ENCODE measurements at places on chromosomes 12 and 14. TPM values are rescaled to one million over a fixed set of nuclear protein-coding genes. Genes with fewer than 3 reads are reported as not detected.

DNA sequence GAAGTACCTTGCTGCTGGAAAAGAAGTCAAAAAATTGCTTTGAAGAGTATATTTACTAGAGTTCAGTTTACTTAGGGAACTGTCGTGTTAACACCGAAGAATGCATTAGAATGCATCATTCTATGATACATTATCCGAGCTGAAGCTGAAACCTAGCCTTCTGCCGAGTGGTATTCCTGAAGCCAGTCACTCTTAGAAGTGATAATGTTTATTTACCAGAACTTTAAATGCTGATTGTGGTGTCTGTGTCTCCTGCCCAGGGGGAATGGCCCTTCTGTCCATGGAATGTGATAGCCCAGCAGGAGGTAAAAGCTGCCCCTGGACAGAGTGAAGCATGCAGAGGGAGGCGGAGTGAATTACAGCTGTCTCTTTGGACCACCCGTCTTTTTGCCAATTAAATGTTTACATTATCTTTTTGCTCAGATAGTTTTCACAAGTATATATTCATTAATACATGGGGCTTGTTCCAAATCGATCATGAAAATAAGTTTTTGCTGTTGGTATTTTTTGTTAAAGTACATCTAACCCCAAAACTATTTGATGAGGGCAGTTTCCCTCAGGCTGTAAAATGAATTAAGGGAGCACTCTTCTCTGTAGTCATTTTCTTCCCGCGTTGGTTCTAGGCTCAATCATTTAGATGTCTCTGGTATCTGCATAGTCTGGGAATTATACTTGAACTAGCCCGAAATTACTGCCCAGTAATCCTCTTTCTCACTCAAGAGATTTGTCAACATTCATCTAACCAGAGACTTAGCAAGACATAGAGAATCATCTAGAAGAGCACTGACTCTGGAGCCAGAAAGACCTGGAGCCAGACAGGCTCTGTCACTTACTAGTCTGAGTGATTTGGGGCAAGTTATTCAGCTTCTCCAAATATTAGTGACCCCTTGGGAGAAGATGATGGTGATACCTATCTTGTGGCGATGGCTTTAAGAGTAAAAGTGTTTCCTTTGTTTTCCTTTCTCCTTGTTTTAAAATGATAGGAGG lies 147.6 kb downstream of the CRADD start:
- DNase-seq = no peak
- H3K4me3 ChIP-seq = no peak overlapping the region
- peaks cover 64% of the 10 kb centered on the region for H3K4me1 ChIP-seq
- H3K36me3 ChIP-seq = no peaks in the 10 kb centered on the region
- no peaks in the 10 kb centered on the region for H3K27me3 ChIP-seq
- peak overlapping the region; percentile 73 for H3K27ac ChIP-seq

GRCh38 chr12:132029503-132030300 lies 80.0 kb downstream of the EP400 start:
- H3K4me1 ChIP-seq = peaks cover 6% of the 10 kb centered on the region
- no peaks in the 10 kb centered on the region for H3K27me3 ChIP-seq
- H3K4me3 ChIP-seq = no peak overlapping the region
- H3K27ac ChIP-seq = no peak overlapping the region

CAPZA3 gene
- polyA plus RNA-seq = not detected

CD163 gene
- polyA plus RNA-seq = 17.3 TPM

- H3K4me3 ChIP-seq = no peak overlapping the region
- no peak for DNase-seq
- peaks cover 3% of the 10 kb centered on the region for H3K4me1 ChIP-seq
- no peaks in the 10 kb centered on the region for H3K27me3 ChIP-seq
These were observed 167.8 kb downstream of the ALG10 start for GRCh38 chr12:34190054-34190453.

GRCh38 chr14:24038686-24039085 lies 13.1 kb upstream of the CARMIL3 start:
- H3K36me3 ChIP-seq = no peaks in the 10 kb centered on the region
- H3K27me3 ChIP-seq = no peaks in the 10 kb centered on the region
- no peak overlapping the region for H3K27ac ChIP-seq
- no peak overlapping the region for H3K4me3 ChIP-seq

ACTR6 gene
- 9.3 TPM for polyA plus RNA-seq

GRCh38 chr12:3427956-3428355 lies 63.0 kb upstream of the PRMT8 start:
- no peaks in the 10 kb centered on the region for H3K4me1 ChIP-seq
- no peak overlapping the region for H3K27ac ChIP-seq
- H3K4me3 ChIP-seq = no peak overlapping the region
- peaks cover 6% of the 10 kb centered on the region for H3K27me3 ChIP-seq
- no peaks in the 10 kb centered on the region for H3K36me3 ChIP-seq

DNA sequence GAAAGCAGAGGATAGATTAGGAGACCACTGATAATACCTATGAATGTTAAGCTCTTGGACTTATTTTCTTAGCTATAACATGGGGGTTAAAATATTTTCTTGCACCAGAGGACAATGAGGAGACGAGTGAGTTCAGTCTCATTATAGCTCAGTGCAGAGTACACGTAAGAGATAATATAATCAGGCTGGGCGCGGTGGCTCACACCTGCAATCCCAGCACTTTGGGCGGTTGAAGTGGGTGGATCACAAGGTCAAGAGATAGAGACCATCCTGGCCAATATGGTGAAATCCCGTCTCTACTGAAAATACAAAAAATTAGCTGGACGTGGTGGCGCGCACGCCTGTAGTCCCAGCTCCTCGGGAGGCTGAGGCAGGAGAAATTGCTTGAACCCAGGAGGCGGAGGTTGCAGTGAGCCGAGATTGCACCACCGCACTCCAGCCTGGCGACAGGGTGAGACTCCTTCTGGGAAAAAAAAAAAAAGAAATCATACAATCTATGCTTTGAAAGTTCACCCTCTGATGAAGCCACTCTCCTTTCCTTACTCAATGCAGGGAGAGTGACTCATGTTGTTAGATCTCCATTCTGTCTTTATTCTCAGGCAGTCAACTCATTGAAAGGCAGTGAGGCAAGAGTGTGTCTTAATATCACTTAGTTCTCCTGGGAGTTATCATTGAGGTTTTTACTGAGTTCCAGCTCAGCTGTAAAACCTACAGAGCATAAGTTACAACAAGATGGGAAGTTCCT lies 134.2 kb downstream of the SYNE2 start:
- H3K4me1 ChIP-seq = no peaks in the 10 kb centered on the region
- no peak overlapping the region for H3K4me3 ChIP-seq
- no peak for DNase-seq
- H3K27ac ChIP-seq = no peak overlapping the region
- no peaks in the 10 kb centered on the region for H3K27me3 ChIP-seq
- peaks cover 60% of the 10 kb centered on the region for H3K36me3 ChIP-seq

JPH4 gene
- 0.23 TPM for polyA plus RNA-seq

TMEM263 gene
- polyA plus RNA-seq = 11.6 TPM

LTB4R2 gene
- polyA plus RNA-seq = 0.53 TPM

NXPH4 gene
- 1.3 TPM for polyA plus RNA-seq

RAD9B gene
- polyA plus RNA-seq = 12.0 TPM

DNA sequence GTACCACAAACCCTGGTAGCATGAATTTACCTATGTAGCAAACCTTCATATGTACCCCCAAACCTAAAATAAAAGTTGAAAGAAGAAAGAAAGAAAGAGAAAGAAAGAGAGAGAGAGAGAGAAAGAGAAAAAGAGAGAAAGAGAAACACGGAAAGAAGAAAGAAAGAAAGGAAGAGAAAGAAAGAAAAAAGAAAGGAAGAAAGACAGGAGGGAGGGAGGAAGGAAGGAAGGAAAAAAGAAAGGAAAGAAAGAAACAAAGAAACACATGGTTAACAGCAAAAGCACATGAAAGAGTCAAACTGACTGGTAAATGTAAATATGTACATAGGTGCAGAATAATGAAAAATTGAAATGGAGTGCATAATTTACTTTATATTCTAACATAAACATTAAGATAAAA lies 903.4 kb downstream of the LRFN5 start:
- no peaks in the 10 kb centered on the region for H3K36me3 ChIP-seq
- no peaks in the 10 kb centered on the region for H3K27me3 ChIP-seq
- no peaks in the 10 kb centered on the region for H3K4me1 ChIP-seq
- no peak overlapping the region for H3K4me3 ChIP-seq

RIMBP2 gene
- not detected for polyA plus RNA-seq

DNA sequence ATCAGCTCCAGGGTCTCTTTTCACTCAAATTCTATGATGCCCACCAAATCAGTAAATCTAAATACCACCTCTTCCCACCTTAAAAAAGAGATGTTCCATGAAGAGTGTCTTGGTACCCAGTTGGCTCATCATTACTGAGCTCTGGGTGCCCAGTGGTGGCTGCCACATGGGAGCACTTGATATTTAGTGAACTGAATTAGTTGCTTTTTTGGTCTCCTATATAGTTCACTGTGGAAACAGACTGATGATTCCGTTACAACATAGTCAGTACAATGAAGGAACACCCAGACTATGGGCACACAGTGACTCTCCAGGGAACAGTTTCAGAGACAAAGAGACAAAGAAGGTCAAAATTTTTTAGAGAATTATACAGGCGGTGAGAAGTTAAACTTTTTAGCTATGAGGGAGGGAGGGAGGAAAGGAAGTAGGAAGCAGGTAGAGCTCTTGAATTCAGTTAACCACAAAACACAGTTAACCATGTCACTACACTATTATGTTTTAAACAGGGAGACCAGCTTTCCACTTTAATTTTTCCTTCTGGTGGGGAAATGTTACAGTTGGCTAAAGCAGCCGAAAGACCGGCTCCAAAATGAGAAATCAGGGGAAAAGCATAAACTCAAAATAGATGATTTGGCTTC lies 14.6 kb upstream of the YY1 start:
- H3K27me3 ChIP-seq = no peaks in the 10 kb centered on the region
- no peak for DNase-seq
- peaks cover 16% of the 10 kb centered on the region for H3K4me1 ChIP-seq
- H3K27ac ChIP-seq = no peak overlapping the region

DNA sequence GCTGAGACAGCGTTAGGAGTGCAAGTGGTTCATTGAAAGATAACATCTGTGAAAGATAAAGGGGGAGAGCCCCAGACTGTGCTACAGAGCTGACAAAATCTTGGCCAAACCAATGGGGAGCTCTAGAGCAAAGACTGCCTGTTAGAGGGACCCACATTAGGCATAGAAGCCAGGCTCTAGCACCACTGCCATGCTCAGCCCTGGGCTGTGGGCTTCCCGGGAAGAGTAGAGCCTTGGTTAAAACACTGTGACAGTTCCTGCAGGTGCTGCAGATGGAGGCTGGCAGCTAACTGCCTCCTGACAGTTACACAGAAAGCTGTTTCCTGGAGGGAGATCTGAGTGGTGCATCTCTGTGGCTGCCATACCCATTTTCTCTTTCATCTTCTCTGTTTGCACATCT lies 23.0 kb downstream of the TSHR start:
- no peak for DNase-seq
- H3K36me3 ChIP-seq = no peaks in the 10 kb centered on the region
- H3K4me3 ChIP-seq = no peak overlapping the region
- no peaks in the 10 kb centered on the region for H3K4me1 ChIP-seq

DNA sequence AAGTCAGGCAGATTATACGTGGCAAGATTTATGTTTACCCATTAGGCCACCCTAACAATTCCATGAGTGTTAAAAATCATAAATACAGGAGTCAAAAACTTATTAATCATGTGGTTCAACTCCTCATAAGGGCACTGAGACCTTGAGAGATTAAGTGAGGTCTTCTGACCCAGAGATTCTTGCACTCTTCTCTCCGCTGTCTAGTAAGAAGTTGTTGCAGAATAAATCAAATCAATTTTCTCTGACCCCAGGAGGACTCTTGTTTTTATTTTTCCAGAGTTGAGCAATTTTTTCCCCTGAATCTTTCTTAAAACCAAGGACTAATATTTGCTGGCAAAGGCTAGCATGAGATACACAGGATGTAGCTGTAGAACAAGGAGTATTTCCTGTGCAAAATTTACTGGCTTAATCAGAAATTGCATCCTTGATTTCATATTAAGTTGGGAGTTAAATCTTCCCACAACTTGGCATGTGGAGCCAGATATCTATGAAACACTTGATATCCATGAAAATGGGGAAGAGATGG lies 90.9 kb upstream of the PTHLH start:
- no peaks in the 10 kb centered on the region for H3K4me1 ChIP-seq
- no peaks in the 10 kb centered on the region for H3K36me3 ChIP-seq
- DNase-seq = no peak
- no peak overlapping the region for H3K27ac ChIP-seq

SLC17A8 gene
- polyA plus RNA-seq = not detected

GRCh38 chr12:130698106-130698505 lies 18.0 kb downstream of the RIMBP2 start:
- no peak overlapping the region for H3K4me3 ChIP-seq
- no peak for DNase-seq
- H3K36me3 ChIP-seq = no peaks in the 10 kb centered on the region
- H3K4me1 ChIP-seq = no peaks in the 10 kb centered on the region
- H3K27ac ChIP-seq = no peak overlapping the region

DNA sequence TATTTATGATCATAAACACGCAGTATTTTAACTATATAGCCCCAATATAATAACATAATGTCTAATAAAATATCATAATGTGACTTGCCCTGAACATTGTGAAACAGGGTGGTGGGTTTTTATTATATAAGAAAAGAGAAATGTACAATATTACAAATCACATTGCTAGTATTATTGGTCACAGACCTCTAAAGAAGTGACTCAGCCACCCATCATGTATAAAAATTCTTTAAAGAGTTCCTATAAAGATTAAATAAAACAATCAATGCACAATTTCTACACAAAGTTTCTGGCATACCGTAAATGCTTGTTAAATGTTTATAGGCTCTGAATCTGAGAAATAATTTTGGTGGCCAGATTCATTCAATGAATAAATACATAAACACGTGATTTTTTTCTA lies 28.9 kb downstream of the ABCC9 start:
- H3K4me1 ChIP-seq = no peaks in the 10 kb centered on the region
- H3K4me3 ChIP-seq = no peak overlapping the region
- no peak overlapping the region for H3K27ac ChIP-seq
- peaks cover 3% of the 10 kb centered on the region for H3K36me3 ChIP-seq
- no peak for DNase-seq

DNA sequence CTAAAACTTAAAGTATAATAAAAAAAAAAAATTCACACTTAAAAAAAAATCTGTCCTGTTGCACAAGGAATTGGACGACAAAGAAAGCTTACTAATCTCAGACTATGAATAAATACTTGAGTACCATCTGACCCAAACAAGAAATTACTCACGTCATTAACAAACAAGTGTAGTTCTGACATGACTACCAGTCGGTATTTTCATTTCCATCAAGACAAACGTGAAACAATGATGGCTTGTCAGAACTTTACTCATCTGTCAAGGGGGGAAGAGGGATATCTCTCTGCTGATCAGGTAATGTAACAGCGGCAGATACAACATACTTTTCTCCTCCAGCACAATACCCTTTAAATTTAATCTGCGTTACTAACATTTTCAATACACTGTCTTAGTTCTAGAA lies 78.3 kb downstream of the CDK17 start:
- H3K27me3 ChIP-seq = no peaks in the 10 kb centered on the region
- DNase-seq = no peak
- H3K27ac ChIP-seq = no peak overlapping the region
- H3K4me3 ChIP-seq = no peak overlapping the region
- H3K4me1 ChIP-seq = no peaks in the 10 kb centered on the region
- H3K36me3 ChIP-seq = peaks cover 4% of the 10 kb centered on the region

TAS2R42 gene
- not detected for polyA plus RNA-seq

GRCh38 chr12:81450920-81451739 lies 308.0 kb downstream of the PPFIA2 start:
- no peak overlapping the region for H3K4me3 ChIP-seq
- DNase-seq = no peak
- no peaks in the 10 kb centered on the region for H3K27me3 ChIP-seq
- no peaks in the 10 kb centered on the region for H3K36me3 ChIP-seq
- H3K27ac ChIP-seq = no peak overlapping the region

- H3K4me1 ChIP-seq = no peaks in the 10 kb centered on the region
- no peaks in the 10 kb centered on the region for H3K27me3 ChIP-seq
- no peaks in the 10 kb centered on the region for H3K36me3 ChIP-seq
These were observed 17.9 kb downstream of the CIT start for GRCh38 chr12:119859241-119859640.
